ENCODE measurements at places on chromosomes 5 and 9.

GRCh38 chr5:77586101-77586500 lies 52.4 kb downstream of the OTP start:
- no peak for DNase-seq

GRCh38 chr5:175696139-175696854 lies 38.4 kb downstream of the HRH2 start:
- DNase-seq = no peak

DNA sequence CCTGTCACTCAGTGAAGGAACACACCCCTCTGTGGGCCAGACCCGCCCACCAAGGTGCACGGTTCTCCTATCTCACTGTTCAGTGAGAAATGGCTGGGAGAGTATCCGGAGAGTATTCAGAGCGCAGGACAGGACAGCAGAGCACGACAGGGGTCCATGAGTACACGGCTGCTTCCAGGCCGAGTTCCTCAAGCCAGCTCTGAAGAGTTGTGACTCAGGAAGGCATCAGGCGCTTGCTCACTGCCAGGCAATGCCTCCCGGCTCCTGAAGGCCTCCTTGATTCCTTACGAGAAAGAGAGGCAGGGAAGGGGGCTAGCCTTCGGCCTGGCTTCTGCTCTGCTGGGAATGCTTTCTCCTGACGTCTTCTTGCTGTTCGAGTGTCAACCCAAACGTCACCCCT lies 132.1 kb upstream of the PPP1R26 start:
- DNase-seq = no peak

- DNase-seq = peak; percentile 41
Observed at GRCh38 chr9:113484258-113484730, 20.8 kb downstream of the RGS3 start.

- no peak for DNase-seq
Observed at GRCh38 chr5:175629261-175629660, 28.6 kb upstream of the HRH2 start.

- DNase-seq = no peak
Observed at GRCh38 chr5:10045376-10045775, 204.3 kb downstream of the ATPSCKMT start.

GRCh38 chr5:76547242-76547890 lies 75.8 kb downstream of the F2RL2 start:
- DNase-seq = no peak

GRCh38 chr5:2890011-2890410 lies 138.5 kb upstream of the IRX2 start:
- DNase-seq = no peak

All from NCI-H1092 (cell line).